ENCODE measurements at places on chromosomes 13 and 19.

DNA sequence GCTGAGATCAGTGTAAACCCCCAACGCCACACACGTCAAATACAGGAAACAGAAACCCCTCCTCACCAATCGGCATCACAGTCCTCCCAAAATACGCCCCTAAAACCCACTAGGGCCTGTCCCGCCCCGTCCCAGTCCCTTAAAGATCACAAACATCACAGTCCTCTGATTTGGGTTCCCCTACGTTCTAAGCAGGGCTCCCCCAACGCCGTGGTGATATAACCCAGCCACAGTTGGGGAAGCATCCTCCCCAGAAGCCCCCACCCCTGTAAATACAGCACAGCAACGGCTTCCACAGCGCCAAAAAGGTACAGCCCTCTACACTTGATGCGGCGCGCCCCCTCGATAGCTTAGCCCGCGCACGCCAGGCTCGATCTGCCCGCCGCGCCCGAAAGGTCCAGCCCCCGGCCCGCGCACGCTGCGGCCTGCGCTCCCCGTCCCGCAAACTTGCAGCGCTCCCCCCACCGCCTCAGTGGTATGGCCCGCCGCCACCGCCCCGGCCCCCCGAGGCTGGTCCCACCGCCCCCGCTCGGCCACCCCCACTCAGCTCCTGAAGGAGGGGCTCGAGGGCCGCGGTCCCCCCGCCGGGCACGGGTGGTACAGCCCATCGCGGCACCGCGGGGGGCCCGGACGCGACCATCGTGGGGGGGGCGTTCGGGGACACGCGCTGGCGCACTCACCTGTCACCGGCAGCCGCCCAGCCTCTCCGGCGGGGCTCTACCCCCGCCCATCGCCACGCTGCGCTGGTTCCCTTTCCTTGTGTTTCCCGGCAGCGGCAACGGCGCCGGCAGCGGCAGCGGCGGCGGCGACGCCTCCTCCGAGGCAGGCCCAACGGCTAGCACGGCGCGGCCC is at the start of gene AKT2:
Gene AKT2 (minus strand): TSS at position 845 of the 852 bp plus-strand sequence. CDS start 20,078 bp downstream, outside the sequence.
- DNase-seq, result no peak

DNA sequence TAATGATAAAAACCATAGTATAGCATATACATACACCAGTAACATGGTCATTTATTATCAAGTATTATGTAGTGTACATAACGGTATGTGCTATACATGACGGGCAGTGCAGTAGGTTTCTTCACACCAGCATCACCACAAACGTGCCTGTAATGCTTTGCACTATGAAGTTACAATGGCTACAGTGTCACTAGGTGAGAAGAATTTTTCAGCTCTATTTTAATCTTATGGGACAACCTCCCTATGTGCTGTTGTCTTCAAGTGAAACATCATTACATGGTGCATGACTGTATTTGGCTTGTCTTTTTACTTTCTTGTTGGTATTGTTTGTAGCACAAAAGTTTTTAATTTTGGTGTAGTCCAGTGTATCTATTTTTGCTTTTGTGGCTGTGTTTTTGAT is 18.7 kb downstream of the CDK8 start:
- no peak for DNase-seq

DNA sequence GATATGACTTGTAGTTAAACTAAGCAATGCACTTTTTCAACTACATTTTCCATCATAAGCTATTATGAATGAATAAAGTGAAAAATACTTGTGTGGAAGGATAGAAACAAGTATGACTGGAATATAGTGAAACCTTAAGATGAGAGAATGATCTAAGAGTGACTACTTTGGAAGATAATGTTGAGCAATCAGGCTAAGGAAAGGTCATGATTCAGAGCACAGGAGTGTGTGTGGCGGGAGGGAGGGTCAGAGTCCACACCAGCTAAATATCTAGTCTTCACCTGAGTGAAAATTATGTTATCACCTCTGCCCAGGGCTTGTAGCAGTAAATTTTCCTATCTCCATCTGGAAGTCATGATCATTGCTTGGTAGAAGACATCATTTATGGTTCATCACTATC is 833.4 kb upstream of the ATXN8OS start:
- DNase-seq, result no peak

DNA sequence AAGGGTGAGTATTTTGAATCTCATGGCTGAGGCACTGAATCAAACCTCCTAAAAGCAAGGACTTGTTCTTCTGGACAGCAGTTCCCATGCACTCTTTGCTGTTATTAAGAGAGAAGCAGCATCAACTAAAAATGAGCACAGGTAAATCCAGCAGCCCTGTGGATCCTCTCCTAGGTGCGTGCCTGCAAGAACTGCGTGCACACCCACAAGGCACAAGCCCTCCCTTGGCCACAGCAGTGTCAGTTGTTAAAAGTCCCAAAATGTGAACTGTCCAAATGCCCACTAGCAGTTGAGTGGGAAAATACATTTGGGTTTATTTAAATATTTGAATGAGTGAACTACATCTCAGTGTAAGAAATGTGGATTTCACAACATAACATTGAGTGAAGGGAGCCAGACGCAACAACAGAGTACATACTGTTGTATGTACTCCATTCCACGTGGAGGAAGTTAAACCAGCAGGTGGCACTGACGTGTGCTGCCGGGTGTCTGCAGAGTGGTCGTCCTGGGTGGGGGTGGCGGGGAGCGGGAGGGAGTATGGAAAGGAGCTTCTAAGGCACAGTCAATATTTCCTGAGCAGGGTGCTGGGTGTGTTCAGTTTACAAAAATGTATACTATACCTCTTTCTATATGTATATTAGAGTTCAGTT is 266.4 kb downstream of the NALCN start:
- DNase-seq, result no peak

GRCh38 chr13:50485979-50486935 is 357.2 kb downstream of the DLEU7 start:
- no peak for DNase-seq

GRCh38 chr19:40689339-40690049 is 957 bp downstream of the NUMBL start:
- DNase-seq, result no peak

DNA sequence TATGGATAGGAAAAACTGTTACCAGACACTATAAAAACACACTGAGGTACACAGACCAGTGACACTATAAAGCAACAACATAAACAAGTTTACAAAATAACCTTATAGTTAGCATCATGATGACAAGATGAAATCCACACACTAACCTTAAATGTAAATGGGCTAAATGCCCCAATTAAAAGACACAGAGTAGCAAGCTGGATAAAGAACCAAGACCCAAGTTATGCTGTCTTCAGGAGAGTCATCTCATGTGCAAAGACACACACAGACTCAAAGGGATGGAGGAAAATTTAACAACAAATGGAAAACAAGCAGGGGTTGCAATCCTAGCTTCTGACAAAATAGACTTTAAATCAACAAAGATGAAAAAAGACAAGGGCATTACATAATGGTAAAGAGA is 81.6 kb downstream of the NDFIP2 start:
- DNase-seq, result no peak

DNA sequence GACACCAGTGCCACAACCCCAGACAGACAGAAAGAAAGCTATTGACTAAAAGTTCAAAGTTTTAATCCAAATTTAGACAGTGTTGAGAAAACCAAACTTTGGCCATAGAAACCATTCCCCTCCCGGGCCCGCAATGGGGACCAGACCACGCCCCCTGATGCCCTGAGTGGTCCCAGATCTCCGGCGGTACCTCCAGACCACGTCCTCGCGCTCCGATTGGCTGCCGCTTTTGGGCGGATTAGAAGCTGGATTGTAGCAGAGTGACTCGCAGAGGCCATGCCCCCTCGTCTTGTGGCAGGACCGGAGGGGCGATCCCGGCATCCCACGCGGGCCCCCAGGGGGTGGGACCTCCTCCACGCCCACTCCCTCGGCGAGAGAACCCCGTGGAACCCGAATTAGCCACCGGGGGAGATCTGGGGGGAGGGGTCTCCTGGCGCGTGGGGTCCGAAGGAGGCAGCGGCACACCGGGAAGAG is 797 bp upstream of the HSD17B14 start:
- DNase-seq, result peak; percentile 86

DNA sequence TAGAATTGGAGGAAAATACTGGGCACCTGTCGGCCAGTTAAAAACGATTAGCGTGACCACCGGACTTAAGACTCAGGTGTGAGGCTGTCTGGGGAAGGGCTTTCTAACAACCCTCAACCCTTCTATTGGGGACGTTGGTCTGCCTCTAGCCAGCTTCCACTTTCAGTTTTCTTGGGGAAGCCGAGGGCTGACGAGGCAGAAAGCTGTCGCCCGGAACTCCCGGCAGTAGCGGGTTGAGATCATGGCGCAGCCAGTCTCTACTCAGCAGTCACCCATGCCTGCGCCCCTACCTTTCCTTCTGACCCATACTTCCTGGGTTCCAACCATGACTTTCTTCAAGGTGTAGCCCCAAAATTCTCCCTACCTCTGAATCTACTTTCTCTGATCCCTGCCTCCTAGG is 1424.1 kb downstream of the SLITRK1 start:
- no peak for DNase-seq

GRCh38 chr13:38348861-38349389 is 726 bp upstream of the UFM1 start:
- DNase-seq, result no peak

GRCh38 chr19:33029746-33030303 is 34.9 kb downstream of the RHPN2 start:
- no peak for DNase-seq

DNA sequence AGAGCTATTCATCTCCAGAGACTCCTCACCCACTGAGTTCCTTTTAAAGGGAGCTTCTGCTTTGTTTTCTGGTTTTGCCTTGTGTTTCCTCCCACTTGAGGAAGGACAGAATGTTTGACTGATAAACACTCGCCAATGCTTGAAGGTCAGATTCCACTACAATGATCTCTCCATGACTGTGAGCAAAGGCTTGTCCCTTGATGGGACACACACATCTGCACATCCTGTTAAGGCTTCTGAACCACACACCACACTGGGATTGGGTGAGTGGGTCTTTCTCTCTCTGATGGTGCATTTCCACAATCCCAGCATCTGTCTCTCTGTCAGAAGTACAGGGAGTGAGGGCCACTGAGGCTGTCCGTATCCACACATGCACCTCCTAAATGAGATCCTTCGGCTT is 245.3 kb downstream of the IRS2 start:
- no peak for DNase-seq

GRCh38 chr19:45765702-45766295 is 3.3 kb downstream of the SIX5 start:
- DNase-seq, result no peak

DNA sequence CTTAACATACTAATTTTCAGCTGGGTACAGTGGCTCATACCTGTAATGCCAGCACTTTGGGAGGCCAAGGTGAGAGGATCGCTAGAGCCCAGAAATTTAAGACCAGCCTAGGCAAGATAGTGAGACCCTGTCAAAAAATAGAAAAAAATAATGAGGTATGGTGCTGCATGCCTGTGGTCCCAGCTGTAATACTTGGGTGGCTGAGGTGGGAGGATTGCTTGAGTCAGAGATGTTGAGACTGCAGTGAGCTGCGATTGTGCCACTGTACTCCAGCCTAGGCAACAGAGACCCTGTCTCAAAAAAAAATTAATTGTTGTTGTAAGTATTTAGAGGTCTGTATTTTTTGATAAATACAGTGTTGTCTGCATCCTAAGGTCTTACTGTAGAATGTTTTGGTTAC is 66.8 kb downstream of the FNDC3A start:
- DNase-seq, result no peak

- DNase-seq, result no peak
Measured at GRCh38 chr13:39784347-39784746, 128.9 kb downstream of the COG6 start.

GRCh38 chr19:12318782-12319413 is 14.5 kb downstream of the ZNF563 start:
- DNase-seq, result no peak

GRCh38 chr13:93235258-93236015 is 8.8 kb downstream of the GPC6 start:
- no peak for DNase-seq

DNA sequence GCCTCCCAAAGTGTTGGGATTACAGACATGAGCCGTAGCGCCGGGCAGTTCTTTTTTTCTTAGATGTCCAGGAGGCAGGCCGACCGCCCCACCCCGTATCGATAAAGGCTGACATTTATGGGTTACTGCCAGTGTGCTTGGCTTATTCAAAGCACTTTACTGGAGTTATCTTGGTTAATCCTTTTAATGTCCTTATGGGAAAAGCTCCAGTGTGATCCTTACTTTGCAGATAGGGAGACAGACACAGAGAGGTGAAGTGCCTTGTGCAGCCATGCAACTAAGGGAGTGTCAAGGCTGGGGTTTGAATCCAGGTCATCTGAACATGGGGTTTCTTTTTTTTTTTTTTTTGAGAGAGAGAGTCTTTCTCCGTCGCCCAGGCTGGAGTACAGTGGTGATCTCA is 19.2 kb downstream of the NCAN start:
- DNase-seq, result no peak

DNA sequence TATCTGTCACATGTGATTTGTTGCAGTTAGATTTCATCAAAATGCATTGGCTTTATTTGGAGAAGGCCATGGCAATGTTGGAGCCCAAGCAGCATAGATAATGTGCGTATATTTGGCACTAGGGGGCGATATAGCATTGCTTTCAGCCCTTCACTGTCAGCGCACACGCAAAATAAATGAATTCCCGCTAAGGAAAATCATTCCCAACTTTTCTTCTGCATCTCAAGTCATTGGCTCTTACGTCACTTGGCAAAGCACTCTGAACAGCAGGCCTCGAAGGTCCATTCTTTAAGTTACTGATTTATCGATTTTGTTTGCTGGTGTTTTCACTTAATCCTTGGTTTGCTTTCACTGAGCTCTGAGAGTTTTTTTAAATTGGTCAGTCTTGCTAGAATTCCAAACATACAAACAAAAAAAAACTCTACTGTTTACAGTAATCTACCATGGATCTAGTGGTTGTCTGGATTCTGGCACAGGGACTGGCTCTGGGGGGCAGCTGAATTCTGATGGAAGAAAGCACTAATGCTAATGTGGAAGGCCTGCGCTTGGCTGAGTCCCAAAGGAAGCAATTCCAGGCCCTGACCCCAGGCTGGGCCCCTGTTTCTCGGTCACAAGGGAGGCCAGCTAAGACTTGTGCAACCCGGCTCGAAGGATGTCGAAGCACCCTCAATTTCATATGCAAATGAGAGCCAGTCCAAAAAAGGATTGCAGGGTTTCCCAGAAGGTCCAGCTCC is 97.7 kb upstream of the IPO5 start:
- no peak for DNase-seq

GRCh38 chr13:73702419-73703071 is 431.7 kb downstream of the KLF12 start:
- DNase-seq, result no peak

GRCh38 chr19:28217022-28217421 is 995.9 kb downstream of the UQCRFS1 start:
- DNase-seq, result no peak

DNA sequence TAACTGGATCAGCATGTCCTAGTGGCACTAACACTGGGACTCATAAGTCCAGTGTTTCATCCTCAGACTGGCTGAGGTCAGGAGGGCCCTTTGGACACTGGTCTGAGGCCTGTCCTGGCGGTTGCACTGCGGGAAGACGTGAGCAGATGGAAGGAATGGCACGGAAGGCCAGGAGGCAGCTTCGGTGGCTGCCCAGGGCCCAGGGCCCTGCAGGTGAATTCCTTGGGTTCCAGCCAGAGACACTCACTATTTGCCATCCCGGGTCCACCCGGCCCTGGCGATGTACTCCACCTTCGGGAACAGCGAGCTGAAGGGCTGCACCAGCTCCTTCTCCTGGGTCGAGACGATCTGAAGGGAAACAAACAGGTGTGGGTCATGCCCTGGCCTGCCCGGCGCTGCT is 26.3 kb downstream of the DPP9 start:
- DNase-seq, result no peak

- DNase-seq, result no peak
Measured at GRCh38 chr13:102854675-102855074, 8.8 kb downstream of the ERCC5 start.

GRCh38 chr13:33550276-33550675 is 264.7 kb upstream of the STARD13 start:
- DNase-seq, result no peak

- DNase-seq, result no peak
Measured at GRCh38 chr19:38118176-38118575, 105.8 kb downstream of the DPF1 start.
